ENCODE measurements at places on chromosomes 1 and 21.
A peak's percentile ranks its signal among the peaks of the same experiment; 100 is the strongest.

GRCh38 chr1:43565600-43566360 is 35.1 kb downstream of the PTPRF start:
- H3K27me3 ChIP-seq, result no peaks in the 10 kb centered on the region
- H3K27ac ChIP-seq, result no peak overlapping the region
- H3K36me3 ChIP-seq, result peaks cover 7% of the 10 kb centered on the region
- H3K4me3 ChIP-seq, result peak overlapping the region; percentile 47
- H3K4me1 ChIP-seq, result peaks cover 35% of the 10 kb centered on the region
- peak; percentile 82 for DNase-seq

GRCh38 chr1:155975375-155976061 is 2.8 kb downstream of the ARHGEF2 start:
- H3K36me3 ChIP-seq, result peaks cover 27% of the 10 kb centered on the region
- H3K27me3 ChIP-seq, result no peaks in the 10 kb centered on the region
- peaks cover 87% of the 10 kb centered on the region for H3K4me1 ChIP-seq
- peak overlapping the region; percentile 97 for H3K27ac ChIP-seq
- DNase-seq, result no peak
- peak overlapping the region; percentile 93 for H3K4me3 ChIP-seq

GRCh38 chr1:246008363-246008831 is 498.7 kb downstream of the SMYD3 start:
- H3K4me1 ChIP-seq, result no peaks in the 10 kb centered on the region
- H3K36me3 ChIP-seq, result no peaks in the 10 kb centered on the region
- no peak for DNase-seq
- no peaks in the 10 kb centered on the region for H3K27me3 ChIP-seq

DNA sequence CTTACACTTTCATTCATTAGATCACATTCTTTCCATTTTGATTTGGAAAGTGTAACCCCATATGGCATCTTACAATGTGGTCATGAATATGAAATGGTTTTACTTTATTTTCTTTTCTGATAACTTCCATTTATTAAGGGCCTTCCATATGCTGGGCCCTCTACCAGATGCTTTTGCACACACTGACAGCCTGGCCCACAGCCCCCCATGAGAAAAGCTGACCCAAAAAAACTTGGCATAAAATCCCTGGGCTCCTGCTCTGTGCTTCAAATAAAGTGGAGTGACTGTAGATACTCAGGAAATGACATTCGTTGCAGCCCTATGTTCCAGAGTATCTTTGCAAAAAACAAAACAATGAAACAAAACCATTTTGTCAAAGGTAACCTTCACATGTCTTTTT is 48.8 kb downstream of the PRDX6 start:
- DNase-seq, result no peak
- H3K27ac ChIP-seq, result no peak overlapping the region
- H3K4me1 ChIP-seq, result no peaks in the 10 kb centered on the region
- H3K36me3 ChIP-seq, result no peaks in the 10 kb centered on the region

DNA sequence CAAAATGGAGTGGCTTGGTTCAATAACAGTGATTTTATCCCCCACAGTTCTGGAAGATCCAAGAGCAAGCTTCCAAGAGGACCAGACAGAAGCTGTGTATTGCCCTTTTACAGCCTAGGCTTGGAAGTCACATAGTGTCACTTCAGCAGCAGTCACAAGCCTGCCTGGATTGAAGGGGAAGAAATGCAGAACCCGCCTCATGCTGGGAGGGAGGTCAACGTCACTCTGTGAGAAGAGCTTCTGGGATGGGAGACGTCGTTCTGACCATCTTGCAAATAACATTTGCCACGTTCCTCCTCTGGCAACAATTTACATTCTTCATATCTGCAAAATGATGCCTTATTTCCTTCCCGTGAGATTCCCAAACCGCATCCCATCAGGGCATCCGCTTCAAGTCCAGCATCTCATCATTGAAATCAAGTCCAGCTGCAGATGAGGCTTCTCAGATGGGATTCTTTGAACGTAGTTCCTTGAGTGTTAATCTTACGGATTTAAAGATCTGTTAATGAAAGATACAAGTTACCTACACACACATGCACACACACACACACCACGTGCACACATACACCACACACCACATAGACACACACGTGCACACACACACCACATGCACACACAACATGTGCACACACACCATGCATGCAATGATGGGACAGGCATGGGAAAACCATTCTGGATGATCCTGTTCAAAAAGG is 23.9 kb upstream of the KIF1B start:
- no peak overlapping the region for H3K4me3 ChIP-seq
- no peaks in the 10 kb centered on the region for H3K27me3 ChIP-seq
- H3K4me1 ChIP-seq, result peaks cover 7% of the 10 kb centered on the region

DNA sequence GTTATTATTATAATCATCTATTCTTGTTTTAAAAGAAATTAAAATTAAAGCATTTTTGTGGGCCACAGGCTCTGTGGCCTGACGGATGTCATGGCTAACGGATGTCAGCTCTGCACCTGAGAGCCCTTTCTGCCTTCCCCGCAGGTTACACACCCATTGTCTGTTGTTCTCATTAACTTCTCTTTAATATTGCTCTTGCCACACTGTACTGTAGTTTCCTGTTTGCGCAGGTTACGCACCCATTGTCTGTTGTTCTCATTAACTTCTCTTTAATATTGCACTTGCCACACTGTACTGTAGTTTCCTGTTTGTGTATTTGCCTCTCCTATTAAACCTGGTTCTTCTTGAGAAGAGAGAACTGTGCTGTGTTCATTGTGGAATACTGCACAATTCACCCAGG is 294.4 kb upstream of the PLXNA2 start:
- no peak overlapping the region for H3K4me3 ChIP-seq
- H3K27ac ChIP-seq, result no peak overlapping the region
- H3K36me3 ChIP-seq, result no peaks in the 10 kb centered on the region

GRCh38 chr1:67726224-67726623 is 41.2 kb downstream of the GADD45A start:
- H3K36me3 ChIP-seq, result no peaks in the 10 kb centered on the region
- no peak for DNase-seq

DNA sequence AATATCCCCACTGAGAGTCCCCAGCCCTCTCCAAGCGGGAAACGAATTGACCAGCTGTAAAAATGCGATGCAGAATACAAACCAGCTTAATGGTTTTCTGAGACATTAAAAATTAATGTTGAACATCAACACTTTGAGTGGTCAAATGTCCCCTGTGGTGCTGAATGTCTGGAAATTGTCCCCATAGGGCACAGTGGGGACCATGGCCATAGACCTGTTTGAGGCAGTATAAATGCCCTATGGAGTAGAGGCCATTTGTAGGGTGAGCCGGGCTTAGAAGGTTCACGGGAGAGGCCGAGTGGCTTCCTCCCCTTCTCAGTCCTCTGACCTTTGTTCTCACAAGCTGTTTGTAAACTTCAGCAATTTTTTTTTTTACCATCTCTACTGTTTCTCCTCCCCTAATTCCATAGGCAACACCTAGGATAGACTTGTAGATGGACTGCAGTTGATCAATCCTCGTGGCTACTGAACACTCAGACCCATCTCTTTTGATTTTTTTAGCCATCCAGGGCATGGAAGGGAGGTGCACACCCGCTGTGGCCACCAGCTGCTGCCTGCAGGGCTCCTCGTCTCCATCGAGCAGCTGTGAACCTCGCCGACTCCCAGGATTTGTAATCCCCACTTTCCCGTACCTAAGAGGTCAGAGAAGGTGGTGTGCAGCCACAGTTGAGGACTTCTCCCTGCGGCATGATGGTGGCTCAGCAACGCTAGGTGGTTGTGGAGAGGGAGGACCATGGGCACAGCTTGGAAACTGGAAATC is 41.0 kb downstream of the KAZN start:
- no peaks in the 10 kb centered on the region for H3K36me3 ChIP-seq
- no peak for DNase-seq
- no peaks in the 10 kb centered on the region for H3K4me1 ChIP-seq
- no peak overlapping the region for H3K4me3 ChIP-seq
- H3K27ac ChIP-seq, result no peak overlapping the region

GRCh38 chr1:43796111-43796581 is 88.8 kb downstream of the ST3GAL3 start:
- peaks cover 2% of the 10 kb centered on the region for H3K36me3 ChIP-seq
- DNase-seq, result peak; percentile 48
- peaks cover 10% of the 10 kb centered on the region for H3K4me1 ChIP-seq
- no peaks in the 10 kb centered on the region for H3K27me3 ChIP-seq
- H3K4me3 ChIP-seq, result no peak overlapping the region

- peaks cover 62% of the 10 kb centered on the region for H3K4me1 ChIP-seq
- no peak overlapping the region for H3K27ac ChIP-seq
- no peaks in the 10 kb centered on the region for H3K27me3 ChIP-seq
- no peaks in the 10 kb centered on the region for H3K36me3 ChIP-seq
Observed at GRCh38 chr21:45415188-45415942, 10.4 kb downstream of the COL18A1 start.

DNA sequence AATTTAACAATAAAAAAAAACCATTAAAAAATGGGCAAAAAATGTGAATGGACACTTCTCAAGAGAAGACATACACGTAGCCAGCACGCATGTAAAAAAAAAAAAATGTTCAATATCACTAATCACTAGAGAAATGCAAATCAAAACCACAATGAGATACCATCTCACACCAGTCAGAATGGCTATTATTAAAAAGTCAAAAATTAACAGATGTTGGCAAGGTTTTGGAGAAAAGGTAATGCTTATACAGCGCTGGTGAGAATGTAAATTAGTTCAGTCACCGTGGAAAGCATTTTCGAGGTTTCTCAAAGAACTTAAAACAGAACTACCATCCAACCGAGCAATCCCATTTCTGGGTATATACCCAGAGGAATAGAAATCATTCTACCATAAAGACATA is 1091.5 kb upstream of the B3GALT2 start:
- no peaks in the 10 kb centered on the region for H3K4me1 ChIP-seq

GRCh38 chr1:5271264-5271663 is 616.9 kb downstream of the AJAP1 start:
- H3K4me3 ChIP-seq, result no peak overlapping the region
- H3K27me3 ChIP-seq, result peaks cover 17% of the 10 kb centered on the region
- H3K36me3 ChIP-seq, result no peaks in the 10 kb centered on the region

DNA sequence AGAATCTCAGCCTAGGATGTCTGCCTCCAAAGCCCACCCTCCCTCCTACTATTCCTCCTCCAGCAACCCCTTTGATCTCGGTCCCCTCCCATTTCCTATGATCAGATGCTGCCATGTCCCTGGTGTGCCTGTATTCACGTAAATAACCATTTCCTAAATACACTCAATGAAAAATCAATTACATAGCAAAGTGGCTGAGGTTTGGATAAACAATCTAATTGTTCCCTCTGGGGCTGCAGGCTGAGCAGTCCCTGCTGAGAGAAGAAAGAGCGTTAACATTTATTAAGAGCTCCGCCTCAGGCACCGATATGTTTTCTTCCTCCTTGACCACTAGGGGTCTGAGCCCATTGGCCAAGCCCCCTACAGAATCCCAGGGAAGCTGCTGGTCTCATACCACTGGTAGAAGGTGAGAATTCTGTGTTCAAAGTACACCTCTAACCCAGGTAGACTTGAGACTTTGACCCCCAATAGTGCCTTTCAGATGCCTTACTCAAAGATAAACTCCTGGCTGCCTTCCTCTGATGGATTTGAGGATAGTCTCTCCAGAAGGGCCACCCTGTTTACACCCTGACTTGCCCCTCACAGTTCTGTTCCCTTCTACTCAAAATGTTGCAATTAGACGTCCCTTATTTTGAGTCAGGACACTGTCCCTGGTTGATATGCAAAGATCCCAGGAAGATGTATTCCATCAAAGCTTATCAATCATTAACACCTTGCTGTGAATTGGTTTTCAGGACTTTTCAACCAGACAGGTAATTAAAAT is 33.9 kb upstream of the CAMK1G start:
- no peak for DNase-seq
- no peak overlapping the region for H3K4me3 ChIP-seq
- H3K36me3 ChIP-seq, result no peaks in the 10 kb centered on the region

DNA sequence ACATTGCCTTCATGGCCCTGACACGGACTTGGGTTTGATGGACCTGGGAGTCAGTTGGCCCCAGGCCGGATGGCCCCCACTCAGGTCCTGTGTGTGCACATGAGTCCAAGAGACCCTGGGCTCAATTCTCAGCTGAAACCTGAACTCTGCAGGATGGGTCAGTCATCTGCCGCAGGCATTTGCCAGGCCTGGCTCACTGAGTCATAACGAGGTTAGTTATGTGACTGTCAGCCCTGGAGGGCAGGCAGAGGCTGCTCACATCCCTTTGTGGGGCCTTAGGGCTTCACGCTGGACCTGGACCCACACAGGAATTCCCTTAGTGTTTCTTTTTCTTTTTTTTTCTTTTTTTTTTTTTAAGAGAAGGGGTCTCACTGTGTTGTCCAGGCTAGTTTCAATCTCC is 46.5 kb downstream of the PSMG1 start:
- peaks cover 4% of the 10 kb centered on the region for H3K4me1 ChIP-seq
- DNase-seq, result no peak
- no peak overlapping the region for H3K4me3 ChIP-seq
- no peaks in the 10 kb centered on the region for H3K36me3 ChIP-seq
- H3K27ac ChIP-seq, result no peak overlapping the region
- H3K27me3 ChIP-seq, result no peaks in the 10 kb centered on the region

DNA sequence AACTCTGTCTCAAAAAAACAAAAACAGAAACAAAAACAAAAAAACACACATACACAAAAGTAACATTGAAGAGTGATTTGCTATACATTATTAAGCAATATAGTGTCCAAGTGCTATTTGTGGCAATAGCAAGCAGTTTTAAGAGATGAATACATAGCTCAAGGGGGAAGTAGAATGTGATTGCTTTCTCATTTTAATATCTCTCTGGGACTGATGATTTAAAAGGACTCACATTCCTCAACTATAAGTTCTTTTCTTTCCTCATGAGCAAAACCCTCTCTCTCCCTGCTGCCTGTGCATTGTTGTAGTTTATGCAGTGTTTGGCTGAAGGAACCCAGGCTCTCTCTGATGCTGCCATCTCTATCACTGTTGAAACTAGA is 47.0 kb upstream of the CSF1 start:
- no peak overlapping the region for H3K4me3 ChIP-seq
- DNase-seq, result peak; percentile 69
- no peaks in the 10 kb centered on the region for H3K27me3 ChIP-seq

GRCh38 chr1:23018661-23019093 is 591 bp upstream of the KDM1A start:
- peak overlapping the region; percentile 85 for H3K27ac ChIP-seq
- H3K36me3 ChIP-seq, result no peaks in the 10 kb centered on the region

DNA sequence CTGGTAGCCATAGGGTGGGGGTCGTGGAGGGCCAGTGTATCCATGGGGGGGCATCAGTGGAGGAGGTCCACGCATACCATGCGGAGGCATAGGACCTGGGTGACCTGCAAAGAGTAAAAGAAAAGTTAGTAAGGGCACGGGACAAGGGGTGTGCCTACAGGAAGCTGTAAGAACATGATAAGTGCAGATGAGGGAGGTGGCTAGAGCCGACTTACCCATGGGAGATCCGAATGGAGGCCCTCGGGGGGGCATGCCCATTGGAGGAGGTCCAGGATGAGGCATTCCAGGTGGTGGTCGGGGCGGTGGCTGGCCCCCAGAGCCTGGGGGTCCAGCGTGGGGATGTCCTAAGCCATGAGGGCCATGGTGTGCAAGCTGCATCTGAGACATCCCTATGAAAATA is 4.0 kb downstream of the SF3B4 start:
- no peak overlapping the region for H3K27ac ChIP-seq
- H3K4me3 ChIP-seq, result no peak overlapping the region
- peaks cover 17% of the 10 kb centered on the region for H3K4me1 ChIP-seq
- H3K36me3 ChIP-seq, result peaks cover 43% of the 10 kb centered on the region
- no peaks in the 10 kb centered on the region for H3K27me3 ChIP-seq

GRCh38 chr21:25568246-25568645 is 39.0 kb downstream of the MRPL39 start:
- peaks cover 6% of the 10 kb centered on the region for H3K36me3 ChIP-seq
- no peak overlapping the region for H3K4me3 ChIP-seq
- no peaks in the 10 kb centered on the region for H3K4me1 ChIP-seq
- H3K27me3 ChIP-seq, result no peaks in the 10 kb centered on the region

GRCh38 chr21:45169682-45170081 is 95.3 kb downstream of the ADARB1 start:
- no peak overlapping the region for H3K27ac ChIP-seq
- H3K4me1 ChIP-seq, result peaks cover 13% of the 10 kb centered on the region
- DNase-seq, result no peak
